ENCODE measurements at places on chromosomes 16 and 17.

DNA sequence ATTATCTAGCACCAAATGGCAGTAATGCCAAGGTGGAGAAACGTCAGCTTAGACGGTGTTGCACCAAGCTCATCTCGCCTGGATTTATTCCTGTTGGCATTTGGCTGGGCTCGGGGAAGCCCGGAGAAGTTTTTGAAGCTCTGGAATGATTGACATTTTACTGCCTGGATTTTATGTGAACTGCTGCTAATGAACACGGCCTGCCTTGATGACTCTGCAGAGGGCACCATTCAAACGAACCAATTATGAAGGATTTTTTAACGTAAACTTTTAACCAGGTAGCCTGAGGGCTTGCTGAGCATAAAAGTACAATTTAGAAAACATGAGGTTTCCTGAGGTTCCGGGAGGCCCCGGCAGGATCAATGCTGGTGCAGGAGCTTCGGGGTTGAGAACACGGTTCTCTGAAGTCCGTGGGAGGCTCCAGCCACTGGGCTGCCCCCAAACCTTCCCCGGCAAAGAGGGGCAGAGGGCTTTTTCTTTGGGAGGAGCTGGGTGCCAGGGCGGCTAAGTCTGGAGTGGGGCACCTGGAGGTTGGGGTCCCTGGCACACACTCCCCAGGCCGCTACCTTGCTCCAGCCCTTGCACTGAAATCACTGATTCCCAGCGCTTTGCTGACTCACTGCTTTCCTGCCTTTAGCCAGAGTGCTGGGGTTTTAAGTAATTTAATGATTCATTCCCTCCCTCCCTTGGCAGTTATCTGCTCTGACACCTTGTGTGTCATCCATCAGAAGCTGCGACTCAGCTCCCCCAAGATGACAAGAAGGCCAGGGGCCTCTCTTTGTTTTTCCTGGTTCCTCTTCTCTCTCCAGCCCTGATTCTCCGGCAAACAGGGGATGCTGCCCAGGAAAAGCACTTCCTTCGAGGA is 161.2 kb upstream of the IRX3 start:
- no peak for DNase-seq

DNA sequence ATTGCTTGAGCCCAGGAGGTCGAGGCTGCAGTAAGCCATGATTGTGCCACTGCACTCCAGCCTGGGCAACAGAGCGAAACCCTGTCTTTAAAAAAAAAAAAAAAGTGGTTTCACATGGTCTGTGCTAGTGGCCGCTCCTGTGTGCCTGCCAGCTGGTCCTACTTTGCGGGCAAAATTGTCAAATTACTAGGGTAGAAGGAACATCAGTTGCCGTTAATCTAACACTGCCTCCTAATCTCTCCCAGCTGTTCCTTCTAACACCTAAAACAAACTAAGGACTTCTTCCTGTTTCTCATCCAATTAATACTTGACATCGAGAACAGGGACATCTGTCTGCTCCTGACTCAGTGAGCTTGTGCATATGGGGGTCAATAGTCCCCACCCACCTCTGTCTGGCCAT is 23.9 kb downstream of the TMEM11 start:
- no peak for DNase-seq

GRCh38 chr17:9908649-9909042 is 3.6 kb upstream of the RCVRN start:
- DNase-seq: no peak

- DNase-seq: peak; percentile 75
These were observed 2.0 kb downstream of the TRIM47 start for GRCh38 chr17:75876190-75876937.

GRCh38 chr17:50345432-50346312 is at the start of gene XYLT2:
Gene XYLT2 (plus strand): TSS chr17:50346126. CDS start chr17:50346141, 15 bp downstream.
- DNase-seq: peak; percentile 94

DNA sequence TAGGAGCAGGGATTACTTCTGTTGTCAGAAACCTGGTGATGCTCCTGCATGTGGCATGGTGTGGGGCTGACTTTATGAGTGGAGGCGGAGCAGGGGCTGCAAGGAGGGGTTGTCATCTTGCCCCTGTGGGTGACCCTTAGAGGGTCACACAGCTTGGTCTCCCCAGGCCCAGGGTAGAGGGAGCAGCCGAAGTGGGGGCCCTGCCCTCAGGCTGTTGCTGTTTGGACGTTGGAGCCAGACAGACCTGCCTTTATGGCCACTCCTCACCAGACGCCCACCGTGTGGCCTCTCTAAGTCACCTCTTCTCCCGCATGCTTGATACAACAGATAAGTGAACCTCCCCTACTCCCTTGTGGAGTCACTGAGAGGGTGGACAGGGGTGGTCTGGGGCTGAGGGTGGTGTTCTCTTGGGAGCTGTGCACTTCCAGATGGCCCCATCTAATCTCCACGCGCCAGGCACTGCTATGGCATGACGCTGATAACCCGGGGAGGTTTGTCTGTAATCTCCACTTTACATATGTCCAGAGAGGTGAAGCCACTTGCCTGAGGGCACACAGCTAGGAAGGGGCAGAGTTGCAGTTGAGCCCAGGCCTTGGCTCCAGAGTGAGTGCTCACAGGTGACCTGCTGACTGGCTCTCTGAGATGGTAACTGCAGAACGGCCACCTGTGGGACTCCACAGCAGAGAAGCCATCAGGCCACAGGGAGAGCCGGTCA is 10.0 kb downstream of the MAP2K3 start:
- no peak for DNase-seq

GRCh38 chr16:81673432-81673831 is 105.7 kb upstream of the PLCG2 start:
- no peak for DNase-seq

DNA sequence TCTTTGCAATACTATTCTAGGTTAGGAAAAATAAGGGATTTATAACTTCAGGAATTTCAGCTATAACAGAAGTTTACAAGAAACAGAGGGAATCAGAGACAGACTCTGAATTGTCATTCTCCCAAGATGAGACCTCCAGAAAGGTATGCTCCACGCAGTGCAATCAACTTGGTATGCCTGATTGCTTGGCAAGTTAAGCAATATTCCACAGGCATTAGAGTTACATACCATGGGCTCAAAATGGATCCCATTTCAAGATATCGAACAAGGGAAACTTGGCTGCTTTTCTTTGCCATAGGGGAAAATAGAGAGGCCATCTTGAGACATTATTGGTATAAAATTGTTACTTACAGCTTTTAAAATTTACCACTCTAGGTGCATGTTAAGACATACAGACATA is 615.6 kb upstream of the SOX9 start:
- DNase-seq: no peak

DNA sequence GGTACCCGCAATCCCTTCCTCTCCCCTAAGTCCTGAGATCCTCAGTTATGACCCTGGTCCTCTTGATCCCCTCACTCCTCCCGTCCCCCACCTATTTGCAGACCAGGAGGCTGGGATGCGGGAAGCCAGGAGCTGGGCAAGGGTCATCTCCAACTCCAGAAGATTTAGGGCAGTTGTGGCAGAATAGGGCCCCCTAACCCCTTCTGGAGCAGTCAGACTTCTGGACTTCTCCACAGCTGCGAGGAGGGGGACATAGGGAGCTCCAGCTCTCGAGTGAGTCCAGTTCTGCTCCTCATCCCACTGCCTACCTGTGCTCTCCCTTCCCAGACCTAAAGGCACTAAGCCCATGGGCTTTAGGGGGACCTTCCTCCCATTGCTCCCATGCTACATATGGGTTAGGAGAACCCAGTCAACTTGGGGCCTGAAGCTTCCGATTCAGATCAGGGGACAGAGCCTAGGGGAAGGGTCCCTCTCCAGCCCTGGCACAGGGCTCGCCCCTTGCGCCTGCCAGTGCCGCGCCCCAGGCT is 1.3 kb downstream of the WNK4 start:
- no peak for DNase-seq

- DNase-seq: peak; percentile 89
These were observed at the start of gene NME3 for GRCh38 chr16:1771188-1771863. Gene NME3 (minus strand): TSS chr16:1771543. CDS start chr16:1771534, 9 bp downstream.

- DNase-seq: no peak
These were observed at the start of gene KCNJ16 for GRCh38 chr17:70074956-70075355. Gene KCNJ16 (plus strand): TSS chr17:70075225. CDS start chr17:70132088, 56,863 bp downstream.

- DNase-seq: no peak
These were observed 25.1 kb upstream of the EIF1 start for GRCh38 chr17:41663451-41664171.

- DNase-seq: no peak
These were observed 3.5 kb upstream of the RAB37 start for GRCh38 chr17:74733365-74734122.

DNA sequence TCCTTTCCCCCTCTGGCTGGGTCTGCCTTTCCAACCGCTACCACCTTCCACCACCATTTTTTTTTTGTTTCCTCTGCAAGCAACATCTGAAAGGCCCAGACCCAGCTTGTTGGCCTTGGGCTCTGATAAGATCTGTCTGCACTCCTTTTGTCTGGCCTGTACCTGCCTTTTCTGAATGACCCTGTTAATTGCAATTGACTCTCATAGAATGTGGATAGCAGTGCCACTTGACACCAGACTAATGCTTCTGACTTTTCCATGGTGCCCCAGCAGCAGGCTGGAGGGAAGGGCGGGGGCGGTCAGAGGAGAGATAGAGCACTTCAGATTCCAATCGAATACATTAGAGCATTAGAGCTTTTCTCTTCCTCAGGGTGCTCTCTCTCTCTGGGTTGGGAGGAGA is 538.9 kb downstream of the WWOX start:
- no peak for DNase-seq

- no peak for DNase-seq
These were observed 45.5 kb downstream of the RBFOX1 start for GRCh38 chr16:7378024-7378695.

Data from stimulated activated CD4-positive, alpha-beta T cell treated with anti-CD3 and anti-CD28 coated beads, Interleukin-2, amount 100 ng/mL, for 24 hours (primary cell).